ENCODE measurements at places on chromosomes 6 and 20.
A peak's percentile ranks its signal among the peaks of the same experiment; 100 is the strongest.

DNA sequence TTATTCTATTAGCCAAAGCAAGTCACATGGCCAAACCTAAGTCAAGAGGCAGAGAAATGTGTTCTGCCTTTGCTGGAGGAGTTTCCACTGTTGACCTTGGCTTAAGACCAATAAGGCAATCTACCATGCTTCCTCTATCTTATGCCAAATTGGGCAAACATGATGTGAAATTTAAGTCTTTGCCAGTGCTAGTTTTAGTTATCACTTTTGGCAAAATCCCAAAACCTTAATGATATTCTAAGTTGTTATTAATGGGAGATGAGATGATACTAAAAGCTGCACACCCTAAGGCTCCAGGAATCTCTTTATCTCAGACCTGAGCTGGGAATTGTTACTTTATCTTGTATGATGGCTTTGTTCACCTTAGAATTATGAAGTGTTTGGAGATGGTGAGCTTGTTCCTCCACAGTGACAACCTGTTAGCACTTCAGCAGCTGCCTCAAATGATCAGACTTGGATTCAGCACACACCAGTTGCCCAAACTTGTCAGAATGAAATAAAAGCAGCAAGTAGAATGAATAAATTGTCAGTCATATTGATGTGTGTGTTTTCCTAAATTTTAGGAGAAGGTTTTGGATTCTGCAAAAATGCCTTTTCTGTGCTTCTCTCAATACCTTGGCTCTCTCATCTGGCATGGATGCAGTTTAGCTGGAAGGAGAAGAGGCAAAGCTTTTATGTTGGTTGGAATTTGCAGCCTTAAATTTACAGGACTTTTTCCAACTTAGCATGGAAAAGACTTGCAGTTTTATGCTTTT lies 49.3 kb downstream of the RIN2 start:
- DNase-seq = no peak

GRCh38 chr6:129500958-129501739 lies 208.8 kb downstream of the ARHGAP18 start:
- DNase-seq = peak; percentile 13

- no peak for DNase-seq
Observed at GRCh38 chr6:101582792-101583191, 189.3 kb downstream of the GRIK2 start.

GRCh38 chr6:33988121-33989015 lies 157.5 kb downstream of the GRM4 start:
- DNase-seq = no peak

GRCh38 chr20:49170714-49171113 lies 17.4 kb downstream of the STAU1 start:
- no peak for DNase-seq

- DNase-seq = no peak
Observed at GRCh38 chr6:21800948-21801438, 207.4 kb downstream of the SOX4 start.

GRCh38 chr20:40763646-40764295 lies 74.7 kb upstream of the MAFB start:
- peak; percentile 46 for DNase-seq
